ENCODE measurements at places on chromosomes 5 and 9. TPM values are rescaled to one million over a fixed set of nuclear protein-coding genes. Genes with fewer than 3 reads are reported as not detected.

The ADRB2 gene
- total RNA-seq, result 14.8 TPM

The GCNT4 gene
- 9.7 TPM for total RNA-seq

The CSNK1A1 gene
- 457 TPM for total RNA-seq

The ECSCR gene
- total RNA-seq, result not detected

The ABLIM3 gene
- 17.3 TPM for total RNA-seq

The TMEM203 gene
- total RNA-seq, result 29.7 TPM

The SLC34A3 gene
- not detected for total RNA-seq

The BTNL9 gene
- total RNA-seq, result 0.16 TPM

The LECT2 gene
- not detected for total RNA-seq

The RPL35 gene
- 1,457 TPM for total RNA-seq

The DEPDC1B gene
- 12.3 TPM for total RNA-seq

The RAI14 gene
- 184 TPM for total RNA-seq

The FBP2 gene
- total RNA-seq, result not detected

The RAD17 gene
- total RNA-seq, result 26.2 TPM

The PPIC gene
- 33.9 TPM for total RNA-seq

The FBN2 gene
- 45.2 TPM for total RNA-seq

The TICAM2 gene
- total RNA-seq, result 0.83 TPM

The PCDHB14 gene
- 1.7 TPM for total RNA-seq

GRCh38 chr9:71925834-71926233, 14.4 kb downstream of the C9orf85 start:
- no peak for DNase-seq

DNA sequence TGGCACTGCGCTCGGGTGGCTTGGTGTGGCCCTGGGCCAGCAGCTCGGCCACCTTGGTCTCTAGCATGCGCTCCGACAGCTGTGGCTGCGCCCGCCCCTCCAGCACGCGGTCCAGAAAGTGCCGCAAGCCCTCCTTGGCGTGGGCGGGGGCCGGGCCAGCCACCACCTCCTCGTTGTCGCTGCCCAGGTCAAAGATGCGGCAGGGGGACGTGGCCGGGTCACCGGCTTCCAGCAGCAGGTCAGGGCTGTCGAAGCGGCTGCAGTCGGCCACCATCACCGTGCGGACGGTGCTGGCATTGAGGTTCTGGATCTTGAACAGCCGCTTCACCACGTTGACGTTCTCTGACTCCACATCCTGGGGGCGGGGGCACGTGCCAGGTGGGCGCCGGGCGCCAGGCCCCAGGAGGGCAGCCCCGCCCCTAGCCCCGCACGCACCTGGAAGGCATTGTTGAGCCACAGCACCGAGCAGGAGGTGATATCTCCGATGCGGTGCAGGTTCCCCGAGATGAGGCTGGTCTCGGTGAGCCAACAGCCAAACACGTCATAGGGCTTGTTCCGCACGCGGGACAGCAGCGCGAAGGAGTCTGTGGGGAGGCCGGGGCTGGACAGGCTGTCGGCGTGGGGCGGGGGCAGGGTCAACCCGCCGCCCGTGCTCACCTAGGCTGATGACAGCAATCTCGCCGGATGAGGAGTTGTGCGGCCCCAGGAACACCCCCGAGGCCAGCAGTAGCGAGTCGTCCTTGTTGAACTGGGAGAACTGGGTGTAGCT, 2.2 kb downstream of the FBXW5 start:
- DNase-seq, result no peak

DNA sequence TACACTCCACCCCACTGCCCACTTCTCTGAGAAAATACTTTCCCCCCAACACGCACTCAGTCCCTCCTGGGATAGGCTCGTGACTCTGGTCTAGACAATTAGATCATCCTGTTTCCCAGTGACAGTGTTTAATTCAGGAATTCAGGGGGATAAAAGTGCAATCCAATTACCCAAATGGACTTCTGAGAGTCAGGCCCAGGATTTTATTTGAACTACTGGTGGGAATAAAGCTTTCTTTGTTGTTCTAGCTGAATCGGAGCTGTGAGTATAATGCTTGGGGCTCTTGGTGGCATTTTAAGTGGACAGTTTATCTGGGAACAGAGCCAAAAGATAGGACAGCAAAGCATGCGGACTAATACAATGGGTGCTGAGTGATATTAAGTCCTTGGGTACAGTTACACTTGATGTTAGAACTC, 683.3 kb downstream of the MAT2B start:
- no peak for DNase-seq

- DNase-seq, result no peak
These were observed 151.3 kb upstream of the TLX3 start for GRCh38 chr5:171157775-171158174.

GRCh38 chr9:134318481-134318891, 7.8 kb upstream of the RXRA start:
- DNase-seq, result no peak

DNA sequence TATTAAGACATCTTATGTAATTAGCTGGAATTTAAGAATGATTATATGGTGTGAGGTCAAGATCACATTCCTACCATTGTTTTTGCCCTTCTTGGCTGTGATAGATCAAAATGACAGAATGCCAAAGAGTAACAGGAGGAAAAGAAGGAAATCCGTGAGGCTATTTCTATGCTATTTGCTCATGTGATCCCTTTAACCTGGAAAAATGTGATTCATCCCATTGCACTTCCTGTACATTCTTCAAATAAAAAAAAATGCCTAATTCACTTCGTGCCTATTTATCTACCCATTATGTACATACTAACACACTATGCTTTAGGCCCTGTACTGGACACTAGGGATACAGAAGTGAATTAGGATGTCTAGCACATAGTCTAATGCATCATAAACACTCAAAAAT, 154.1 kb upstream of the PAPPA start:
- no peak for DNase-seq

DNA sequence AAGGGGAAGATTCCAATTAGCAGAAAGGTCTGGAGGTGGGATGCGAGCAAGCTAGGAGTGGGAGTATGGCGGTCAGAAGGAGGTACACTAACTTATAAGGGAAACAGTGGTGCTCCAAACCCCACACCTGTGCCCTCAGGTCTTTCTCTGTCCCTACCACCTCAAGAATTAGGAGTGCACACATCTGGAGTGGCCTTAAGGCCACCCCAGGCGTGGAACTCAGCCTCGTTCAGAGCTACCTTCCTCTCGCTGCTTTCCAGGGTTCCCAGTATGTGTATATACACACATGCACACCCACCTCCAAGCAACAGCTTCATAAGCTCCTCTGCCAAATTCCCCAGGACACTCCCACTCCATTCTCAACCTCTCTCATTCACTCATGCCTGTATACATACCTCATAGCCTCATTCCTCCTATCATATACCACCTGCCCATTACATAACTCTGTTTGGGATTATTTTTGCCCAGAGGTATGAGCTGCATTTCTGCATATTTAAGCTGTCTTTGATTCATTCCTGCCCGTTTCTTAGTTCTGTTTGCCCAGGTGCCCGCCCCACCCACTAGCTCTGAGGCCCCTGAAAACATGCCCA, 118.7 kb downstream of the PSD2 start:
- peak; percentile 64 for DNase-seq

- DNase-seq, result no peak
These were observed 85.7 kb downstream of the SERINC5 start for GRCh38 chr5:80170117-80170535.

GRCh38 chr5:15290953-15291352, 209.0 kb upstream of the FBXL7 start:
- DNase-seq, result no peak

GRCh38 chr5:132481596-132482211, 8.9 kb downstream of the IRF1 start:
- no peak for DNase-seq

DNA sequence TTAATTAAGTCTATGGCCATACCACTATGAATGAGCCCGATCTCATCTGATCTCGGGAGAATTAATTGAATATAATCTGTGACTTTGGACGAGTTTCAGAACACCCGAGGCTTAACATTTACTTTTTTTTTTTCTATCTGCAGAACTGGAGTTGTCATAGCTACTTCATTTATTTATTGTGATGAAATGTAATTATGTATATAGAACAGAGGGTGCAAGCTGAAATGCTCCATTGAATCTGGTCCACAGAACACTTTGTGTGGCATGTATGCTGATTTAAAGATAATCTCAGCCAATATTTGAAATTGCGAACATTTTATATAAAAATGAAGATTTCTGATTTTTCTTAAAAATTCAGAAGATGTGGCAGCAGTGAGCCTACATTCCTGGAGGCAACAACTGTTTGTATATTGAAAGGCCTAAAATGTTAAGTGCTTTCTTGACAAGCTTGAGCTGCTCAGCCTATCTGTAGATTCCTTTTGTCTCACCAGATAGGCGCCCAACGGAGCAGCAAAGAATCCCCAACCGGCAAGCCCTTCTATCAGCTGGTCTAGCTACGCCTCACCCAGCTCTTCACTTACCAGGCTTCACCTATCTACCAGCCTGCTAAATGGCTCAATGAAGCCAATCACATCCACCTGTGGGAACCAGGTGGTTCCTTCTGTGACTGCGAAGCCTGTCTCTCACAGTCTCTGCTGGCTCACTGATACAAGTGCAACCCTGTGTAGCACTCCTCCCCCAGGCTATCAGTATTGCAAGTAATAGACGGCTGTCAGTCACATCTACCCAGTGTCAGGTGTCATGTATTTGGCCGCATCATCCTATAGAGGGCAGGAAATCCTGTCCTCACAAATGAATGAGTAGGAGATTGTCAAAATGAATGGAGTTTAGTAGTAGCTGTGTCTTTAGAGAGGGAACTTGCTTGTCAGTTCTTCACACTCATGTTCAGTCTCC, 170.6 kb upstream of the MRPS30 start:
- no peak for DNase-seq

DNA sequence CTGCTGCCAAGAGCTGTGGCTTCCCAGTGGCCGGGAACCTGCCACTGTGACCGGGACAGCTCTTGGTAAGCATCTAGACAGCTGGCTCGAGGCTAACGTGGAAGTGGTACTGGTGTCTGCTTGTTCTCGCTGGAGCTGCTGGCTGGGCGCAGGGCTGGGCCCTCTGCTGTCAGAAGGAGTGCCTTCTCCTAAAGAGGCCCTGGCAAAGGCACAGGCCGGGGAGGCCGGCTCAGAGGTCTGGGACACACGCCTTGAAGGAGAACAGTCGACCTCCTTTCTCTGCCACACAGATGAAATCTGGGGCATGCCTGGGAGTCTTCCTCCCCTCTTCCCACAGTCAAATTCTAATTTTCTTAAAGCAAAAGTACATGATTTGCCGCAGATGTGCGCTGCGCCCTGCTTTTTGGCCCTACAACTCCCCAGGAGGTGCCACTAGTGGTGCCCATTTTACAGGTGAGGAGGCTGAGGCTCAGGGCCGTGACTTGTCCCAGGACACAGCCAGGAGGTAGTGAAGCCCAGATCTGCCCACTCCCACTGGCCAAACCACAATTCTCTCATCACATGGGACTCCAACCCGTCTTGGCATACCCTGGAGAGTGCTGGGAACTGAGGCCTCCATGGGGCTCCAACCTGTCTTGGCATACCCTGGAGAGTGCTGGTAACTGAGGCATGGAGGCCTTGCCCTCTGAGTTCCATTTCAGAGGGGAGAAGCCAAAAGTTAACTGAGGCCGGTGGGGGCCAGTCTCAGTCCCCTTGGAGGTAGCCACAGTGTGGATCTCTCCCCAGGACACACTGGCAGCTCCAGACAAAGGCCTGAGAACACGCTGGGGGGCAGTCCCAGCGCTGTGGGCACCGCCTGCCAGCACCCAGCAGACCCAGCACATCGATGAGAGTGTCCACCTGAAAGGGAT, 12.0 kb upstream of the RXRA start:
- DNase-seq, result no peak

- DNase-seq, result peak; percentile 28
These were observed 42.1 kb downstream of the CXXC5 start for GRCh38 chr5:139690064-139690802.

DNA sequence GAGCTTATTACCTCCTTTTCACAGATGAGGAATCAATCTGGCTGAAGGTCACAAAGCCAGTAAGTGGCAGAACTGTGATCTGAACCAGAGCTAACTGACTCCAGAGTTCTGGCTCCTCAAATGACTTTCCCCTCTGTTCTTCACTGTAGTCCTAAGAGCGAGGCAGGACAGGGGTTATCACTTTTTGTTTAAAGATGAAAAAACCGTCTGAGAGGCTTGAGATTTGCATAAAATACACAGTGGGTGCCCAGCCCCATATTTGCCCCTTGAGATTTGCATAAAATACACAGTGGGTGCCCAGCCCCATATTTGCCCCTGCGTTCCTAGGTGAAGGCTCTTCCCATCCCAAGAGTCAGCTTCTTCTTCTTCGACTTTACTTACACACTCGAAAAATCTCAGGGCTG, 667 bp downstream of the FBXO10 start:
- no peak for DNase-seq

DNA sequence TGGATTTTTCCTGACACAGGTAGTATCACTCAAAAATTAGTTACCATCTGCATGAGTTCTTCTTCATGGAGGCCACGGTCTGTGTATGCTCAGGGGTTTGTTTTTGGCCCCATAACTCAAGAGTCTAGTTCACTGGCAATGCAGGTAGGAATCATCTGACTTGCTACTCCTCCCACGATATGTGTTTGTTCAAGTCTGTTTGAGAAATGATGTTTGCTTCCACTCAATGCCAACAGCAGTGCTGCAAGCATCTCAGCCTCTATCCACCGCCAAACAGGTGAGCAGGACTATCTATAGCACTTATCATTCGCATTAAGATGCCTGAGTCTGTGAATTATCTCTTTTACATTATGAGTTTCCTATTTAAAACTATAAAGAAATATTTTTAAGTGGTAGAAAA, 264.8 kb upstream of the PTGER4 start:
- DNase-seq, result no peak

DNA sequence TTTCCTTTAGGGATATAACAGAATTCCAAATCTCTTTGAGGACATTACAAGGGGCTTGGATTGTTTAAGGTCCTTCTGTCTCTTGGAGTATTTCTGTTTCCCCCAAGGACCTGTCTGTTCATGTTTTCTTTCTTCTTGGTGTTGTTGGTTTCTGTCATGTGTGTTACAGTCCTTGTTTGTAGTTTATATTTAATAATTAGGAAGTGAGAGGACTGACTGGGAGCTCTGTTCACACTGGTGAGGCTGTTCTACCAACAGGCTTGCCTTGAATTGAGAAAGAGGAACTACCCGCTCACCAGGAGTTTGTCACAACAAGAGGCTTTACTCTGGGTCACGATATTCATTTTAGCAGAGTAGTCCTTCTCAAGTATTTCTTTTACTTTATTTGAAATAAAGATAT, 119.2 kb upstream of the SV2C start:
- DNase-seq, result no peak

GRCh38 chr5:5882706-5883105, 460.2 kb downstream of the ICE1 start:
- DNase-seq, result no peak

GRCh38 chr5:35038891-35039290, 8.9 kb downstream of the AGXT2 start:
- no peak for DNase-seq

GRCh38 chr5:162068412-162068811, 839 bp downstream of the GABRG2 start:
- DNase-seq, result peak; percentile 27
